ENCODE measurements at places on chromosomes 3 and 15.

- DNase-seq = no peak
Observed at GRCh38 chr3:188383748-188384147, 229.8 kb downstream of the LPP start.

DNA sequence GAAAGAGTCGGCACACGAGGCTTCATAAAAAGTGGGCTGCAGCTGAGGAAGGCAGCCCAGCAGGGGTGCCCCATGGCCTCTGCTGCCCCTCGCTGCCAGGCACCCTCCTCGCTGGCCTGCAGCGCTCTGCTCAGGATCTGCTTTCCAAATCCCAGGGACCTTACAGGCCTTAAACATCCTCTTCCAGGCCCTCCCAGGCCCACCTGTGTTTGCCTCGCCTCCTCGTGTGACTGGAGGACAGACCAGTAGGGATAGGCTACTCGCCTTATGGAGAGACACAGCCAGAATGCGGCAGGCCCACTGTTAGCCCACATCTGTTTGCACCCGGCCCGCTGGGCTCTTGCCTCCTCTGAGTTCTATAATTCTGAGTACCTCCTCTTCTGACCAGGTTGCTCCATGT, 124.5 kb upstream of the PLXNA1 start:
- no peak for DNase-seq

- DNase-seq = no peak
Observed at GRCh38 chr3:149395107-149396089, 17.9 kb upstream of the TM4SF1 start.

DNA sequence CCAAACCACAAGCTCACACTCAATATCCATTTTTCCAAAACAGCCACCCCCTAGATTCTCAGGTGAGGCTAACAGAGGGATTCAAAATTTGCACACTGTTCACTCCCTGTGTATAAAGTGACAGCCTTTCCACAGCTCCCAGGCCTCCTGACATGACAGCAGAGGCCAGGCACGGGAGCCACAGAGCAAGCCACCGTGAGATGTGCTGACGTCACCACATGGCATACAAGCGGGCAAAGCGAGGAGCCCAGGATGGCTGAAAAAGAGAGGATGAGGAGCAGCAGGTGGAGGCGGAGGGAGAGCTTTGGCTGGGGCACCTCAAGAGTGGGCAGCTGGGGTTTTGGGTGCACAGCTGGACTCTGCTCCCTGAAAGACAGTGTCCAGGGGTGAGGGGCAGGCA, 27.1 kb downstream of the EHD4 start:
- DNase-seq = no peak

GRCh38 chr15:85491691-85492090, 111.3 kb downstream of the AKAP13 start:
- DNase-seq = no peak

DNA sequence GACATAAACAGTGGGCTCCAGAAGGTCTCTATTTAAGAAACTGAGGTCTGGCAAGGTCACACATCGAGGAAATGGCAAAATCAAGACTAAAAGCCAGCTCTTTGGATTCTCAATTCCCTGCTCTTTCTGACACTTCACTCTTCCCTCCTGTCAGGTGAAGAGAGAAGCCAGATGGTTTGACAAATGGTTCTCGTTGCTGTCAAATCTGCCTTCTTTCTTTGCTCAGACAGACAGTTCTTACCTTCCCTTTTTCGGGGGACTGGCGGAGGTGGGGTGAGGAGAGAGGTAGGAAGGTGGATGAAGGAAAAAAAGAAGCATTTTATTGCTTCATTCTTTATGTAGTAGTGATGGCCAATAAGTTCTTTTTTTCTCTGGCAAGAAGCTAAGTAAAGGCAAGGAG, 133.4 kb downstream of the LPP start:
- no peak for DNase-seq

DNA sequence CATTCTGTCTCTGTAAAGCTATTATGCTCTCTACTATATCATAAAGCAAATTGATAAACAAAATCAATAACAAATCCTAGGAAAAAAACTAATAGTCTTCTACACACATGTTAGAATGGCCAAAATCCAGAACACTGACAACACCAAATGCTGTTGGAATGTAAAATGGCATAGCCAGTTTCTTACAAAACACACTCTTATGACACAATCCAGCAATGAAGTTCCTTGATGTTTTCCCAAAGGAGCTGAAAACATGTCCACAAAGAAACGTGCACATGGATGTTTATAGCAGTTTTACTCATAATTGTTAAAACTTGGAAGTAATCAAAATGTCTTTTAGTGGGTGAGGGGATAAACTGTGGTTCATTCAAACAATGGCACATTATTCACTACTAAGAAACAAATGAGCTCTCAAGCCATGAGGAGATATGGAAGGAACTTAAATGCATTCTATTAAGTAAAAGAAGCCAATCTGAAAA, 32.7 kb downstream of the CADM2 start:
- DNase-seq = no peak

DNA sequence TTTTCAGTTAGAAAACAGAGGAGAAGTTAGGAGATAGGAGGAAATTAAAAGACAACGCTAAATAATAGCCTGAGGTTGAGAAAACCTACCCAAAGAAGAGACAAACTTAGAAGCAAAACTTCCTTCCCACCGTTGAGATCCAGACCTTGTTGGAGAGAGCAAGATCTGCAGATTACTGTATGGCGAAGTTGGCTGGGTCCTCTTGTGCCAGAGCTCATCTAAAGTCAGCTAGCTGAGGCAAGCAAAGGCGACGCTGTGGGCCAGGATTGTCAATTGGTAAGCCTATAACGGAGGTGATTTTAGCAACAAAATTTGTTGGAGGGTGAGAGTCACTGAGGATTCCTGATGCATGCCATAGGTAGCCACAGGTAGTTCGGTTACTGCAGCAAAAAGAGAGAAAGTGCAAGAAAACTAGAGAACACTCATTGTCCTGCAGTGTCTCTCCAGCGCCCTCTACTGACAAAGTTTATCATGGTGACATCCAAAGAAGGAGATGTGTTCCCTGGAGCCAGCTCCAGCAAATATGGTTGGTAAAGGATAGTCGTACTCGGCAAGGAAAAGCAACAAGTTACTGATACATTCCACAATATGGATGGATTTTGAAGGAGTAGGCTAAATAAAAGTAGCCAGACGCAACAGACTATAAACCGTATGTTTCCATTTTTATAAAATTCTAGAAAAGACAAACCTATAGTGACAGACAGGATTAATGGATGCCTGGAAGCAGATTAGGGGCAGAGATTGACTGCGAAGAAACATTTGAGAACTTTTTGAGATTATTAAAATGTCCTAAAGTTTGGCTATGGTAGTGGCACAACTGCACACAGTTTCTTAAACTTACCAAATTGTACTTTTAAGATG, 9.8 kb upstream of the OR5K4 start:
- no peak for DNase-seq

DNA sequence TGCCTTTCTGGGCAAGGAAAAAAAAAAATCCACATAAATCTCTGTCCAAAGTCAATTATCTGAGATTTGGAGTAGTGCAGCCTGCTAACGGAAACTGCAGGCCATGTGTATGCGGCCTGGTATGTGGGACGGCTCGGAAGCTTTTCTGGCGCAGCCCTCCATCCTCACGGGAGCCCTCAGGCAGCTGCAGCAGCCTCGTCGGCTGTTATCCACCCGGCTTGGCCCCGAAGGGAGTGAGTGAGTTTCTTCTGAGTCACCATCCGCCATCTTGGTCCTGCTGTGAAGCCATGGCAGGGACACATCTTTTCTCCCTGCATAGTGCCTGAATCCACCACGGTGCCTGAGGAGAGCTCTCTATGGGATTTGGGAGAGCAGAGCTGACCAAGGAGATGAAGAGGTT, 62.8 kb downstream of the POLR2M start:
- DNase-seq = no peak

DNA sequence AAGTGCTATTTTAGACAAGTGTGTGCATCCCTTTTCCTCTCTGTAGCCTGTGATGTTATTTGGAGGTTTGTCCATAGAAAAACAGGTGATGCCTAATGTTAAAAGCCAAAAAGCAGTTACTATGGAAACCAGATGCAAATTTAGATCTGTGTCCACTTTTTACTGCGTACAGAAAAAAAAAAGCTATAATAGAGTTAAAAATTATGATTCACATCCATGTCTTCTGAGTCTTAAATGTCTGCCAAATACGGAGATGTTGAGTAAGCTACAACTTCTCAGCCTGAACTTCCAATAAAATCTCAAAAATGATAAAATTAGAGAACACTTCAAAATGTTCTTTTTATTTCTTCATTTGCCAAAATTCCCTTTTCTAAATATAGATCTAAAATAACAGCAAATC, 74.2 kb upstream of the GAP43 start:
- DNase-seq = no peak

DNA sequence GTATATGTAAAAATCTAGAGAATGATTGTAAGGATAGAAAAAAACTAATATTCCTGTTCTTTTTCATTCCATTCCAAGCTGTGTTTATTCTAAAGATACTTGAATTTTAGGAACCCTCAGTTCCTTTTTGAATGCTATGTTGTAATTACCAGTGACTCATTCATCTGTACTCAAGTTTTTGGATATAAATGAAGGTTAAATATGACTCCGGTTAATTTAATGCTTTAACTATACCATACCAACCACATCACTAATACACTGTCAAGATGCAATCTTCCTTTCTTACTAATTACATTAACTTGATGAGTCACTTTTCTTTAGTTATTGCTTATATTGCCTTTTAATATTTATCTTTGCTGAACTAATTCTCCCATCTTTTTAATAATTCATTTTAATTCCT, 68.8 kb upstream of the ZNF148 start:
- DNase-seq = no peak

DNA sequence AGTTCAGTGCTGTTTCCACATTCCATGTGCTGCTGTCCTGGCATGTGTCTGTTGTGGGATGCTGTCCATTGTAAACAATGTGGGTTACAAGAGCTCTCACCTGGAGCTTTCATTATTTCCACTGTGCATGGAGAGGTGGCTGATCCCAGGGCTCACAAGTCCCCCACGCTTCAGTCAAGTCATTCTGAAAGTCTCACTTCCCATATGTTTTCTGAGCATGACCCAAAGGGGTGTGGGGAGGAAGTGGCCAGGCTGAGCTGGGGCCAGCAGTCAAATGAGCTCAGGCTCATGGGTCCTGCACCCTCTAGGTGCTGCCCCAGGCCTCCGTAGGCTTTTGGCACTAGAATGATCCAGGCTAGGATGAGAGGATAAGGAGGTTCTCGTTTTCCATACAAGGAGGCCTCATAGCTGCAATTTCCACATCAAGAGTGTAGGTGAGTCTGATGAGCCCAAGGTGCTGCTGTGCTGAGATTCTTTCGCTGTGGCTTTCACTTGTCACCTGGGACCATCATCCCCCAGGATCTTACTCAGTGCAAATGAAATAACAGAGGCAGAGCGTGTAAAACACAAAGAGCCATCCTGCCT, 22.0 kb downstream of the STARD5 start:
- no peak for DNase-seq

- DNase-seq = no peak
Observed at GRCh38 chr15:52493968-52494367, 34.7 kb downstream of the MYO5A start.

DNA sequence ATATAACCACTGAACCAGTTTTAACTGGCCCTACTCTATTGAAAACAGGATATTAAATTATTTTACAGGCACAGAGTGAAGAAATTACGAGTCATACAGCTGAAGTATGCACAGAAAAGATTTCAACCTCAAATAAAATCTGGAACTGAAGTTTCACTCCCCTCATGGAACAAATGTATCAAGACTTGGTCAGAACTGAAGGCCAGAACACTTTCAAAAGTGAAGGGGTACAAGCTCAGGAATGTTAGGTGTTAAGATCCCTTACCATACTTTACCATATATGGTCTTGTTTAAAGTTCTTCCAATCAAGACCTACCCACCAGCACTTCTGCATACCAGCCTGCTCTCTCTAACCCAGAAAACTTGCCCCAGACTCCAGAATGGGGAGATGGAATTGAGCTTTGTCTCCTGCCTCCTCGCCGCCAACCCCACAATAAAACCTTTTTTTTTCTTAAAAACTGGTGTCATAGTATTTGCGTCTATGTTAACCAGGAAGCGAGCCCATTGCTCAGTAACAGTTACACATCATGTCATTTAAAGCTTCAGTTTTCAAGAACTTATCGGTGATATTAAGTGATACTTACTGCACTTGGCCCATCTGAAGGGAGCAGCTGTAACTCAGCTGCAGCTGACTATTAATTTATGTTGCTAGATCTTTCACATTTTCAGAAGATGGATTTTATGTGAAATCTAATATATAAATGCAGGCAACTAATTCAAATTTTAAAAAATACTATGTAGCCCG, 59.9 kb downstream of the OXSM start:
- no peak for DNase-seq

GRCh38 chr15:75031848-75032247, 8.5 kb downstream of the PPCDC start:
- no peak for DNase-seq

DNA sequence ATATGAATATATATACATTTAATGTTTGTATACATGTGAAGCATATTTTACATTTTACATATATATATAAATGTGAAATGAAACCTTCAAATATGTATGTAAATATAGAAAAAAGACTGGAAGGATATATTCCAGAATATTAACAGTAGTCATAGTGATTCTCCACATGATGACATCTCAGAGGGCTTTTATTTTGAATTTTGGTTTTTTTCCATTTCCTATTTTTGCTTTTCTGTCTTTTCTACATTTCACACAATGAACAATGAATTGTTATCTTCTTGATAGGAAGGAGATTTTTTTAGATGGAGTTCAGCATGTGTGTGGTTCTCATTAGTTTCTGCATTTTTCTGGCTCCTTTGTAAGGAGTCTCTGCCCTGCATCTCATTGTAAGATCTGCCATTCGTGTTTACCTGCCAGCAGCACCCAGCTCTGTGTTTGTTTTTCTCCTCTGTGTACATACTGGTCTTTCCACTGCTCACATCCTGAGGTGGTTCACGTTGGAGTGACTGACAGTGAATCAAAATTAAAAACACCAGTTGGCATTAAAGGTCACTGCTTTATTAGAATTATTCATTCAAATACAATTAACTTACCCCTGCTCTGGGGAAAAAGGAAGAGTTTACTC, 425.3 kb upstream of the MDFIC2 start:
- no peak for DNase-seq

Data from cortex of kidney (tissue), 1 donor.